LoVo (cell line): ENCODE measurements at places on chromosomes 3 and 15.

- no peak for DNase-seq
Measured at GRCh38 chr3:140758791-140759444, 81.1 kb downstream of the TRIM42 start.

- no peak for DNase-seq
Measured at GRCh38 chr3:53346514-53346913, 829 bp downstream of the DCP1A start.

GRCh38 chr3:100440895-100441294, 39.6 kb downstream of the LNP1 start:
- DNase-seq, result no peak

DNA sequence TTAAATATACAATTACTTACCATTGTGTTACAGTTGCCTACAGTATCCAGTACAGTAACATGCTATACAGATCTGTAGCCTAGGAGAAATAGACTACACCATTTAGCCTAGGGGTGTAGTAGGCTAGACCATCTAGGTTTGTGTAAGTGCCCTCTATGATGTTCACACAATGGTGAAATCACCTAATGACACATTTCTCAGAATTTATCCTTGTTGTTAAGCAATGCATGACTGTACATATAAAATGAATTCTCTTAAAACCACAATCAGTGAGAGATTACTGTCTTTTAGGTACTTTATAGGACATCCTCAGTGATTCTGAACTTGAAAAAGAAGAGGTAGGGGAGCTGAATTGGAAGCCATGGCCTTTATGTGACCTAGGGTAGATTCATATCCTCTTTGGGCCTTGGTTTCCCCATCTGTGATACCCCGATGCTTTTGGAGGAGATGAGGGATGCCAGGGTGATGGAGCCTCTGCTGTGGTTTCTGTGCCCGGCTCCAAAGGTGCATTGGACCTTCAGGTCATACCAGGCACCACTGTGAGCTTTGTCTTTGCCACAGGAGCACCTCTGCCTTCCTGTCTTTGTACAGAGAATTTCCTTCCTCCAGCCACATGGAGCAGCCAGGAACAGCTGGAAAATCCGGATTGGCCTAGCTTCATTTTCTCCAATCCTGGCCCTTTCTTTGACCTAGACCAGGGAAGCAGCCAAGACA, 51.9 kb upstream of the FLNB start:
- no peak for DNase-seq

DNA sequence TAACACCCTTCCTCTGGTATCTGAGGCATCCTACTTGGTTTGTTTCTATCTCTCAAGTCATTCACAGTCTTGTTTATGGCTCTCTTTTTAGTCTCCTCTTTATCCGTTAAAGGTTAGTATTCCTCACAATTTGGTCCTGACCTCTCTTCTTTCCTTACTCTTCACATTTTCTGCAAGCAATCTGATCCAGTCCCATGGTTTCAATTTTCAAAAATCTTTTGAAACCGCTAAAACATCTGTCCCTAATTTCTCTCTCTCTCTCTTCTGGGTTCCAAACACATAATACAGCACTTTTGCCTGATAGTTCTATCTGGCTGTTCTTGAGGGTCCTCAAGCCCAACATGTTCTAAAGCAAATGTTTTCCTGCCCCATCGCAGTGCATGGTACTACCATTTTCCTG, 149.0 kb downstream of the SERPINI1 start:
- no peak for DNase-seq
